Skeletal muscle tissue (tissue), 5 donors: ENCODE measurements at places on chromosomes 13 and 19. TPM values are rescaled to one million over a fixed set of nuclear protein-coding genes. Genes with fewer than 3 reads are reported as not detected.

The FZR1 gene
- total RNA-seq, result 14.6 TPM

The ZNF329 gene
- 16.2 TPM for total RNA-seq

The EBI3 gene
- total RNA-seq, result not detected

The IL4I1 gene
- total RNA-seq, result 0.52 TPM

The CEACAM3 gene
- not detected for total RNA-seq

The MRPL57 gene
- total RNA-seq, result 12.0 TPM

The BRME1 gene
- total RNA-seq, result 1.6 TPM

The PCP2 gene
- total RNA-seq, result not detected

The IFNL1 gene
- total RNA-seq, result not detected

The APOE gene
- total RNA-seq, result 93.9 TPM

The TRPC4 gene
- total RNA-seq, result 1.6 TPM

The TGDS gene
- 12.0 TPM for total RNA-seq

The LRRC8E gene
- under 0.01 TPM for total RNA-seq

The THAP8 gene
- 2.1 TPM for total RNA-seq

The CADM4 gene
- 7.8 TPM for total RNA-seq

The TLE6 gene
- not detected for total RNA-seq

The ZNF729 gene
- not detected for total RNA-seq

The ZNF227 gene
- 21.4 TPM for total RNA-seq

The PCDH8 gene
- 3.1 TPM for total RNA-seq

The METTL21C gene
- total RNA-seq, result 29.7 TPM

The PRR20D gene
- not detected for total RNA-seq

The CLEC17A gene
- 0.52 TPM for total RNA-seq
